Stimulated activated CD8-positive, alpha-beta memory T cell treated with anti-CD3 and anti-CD28 coated beads, Interleukin-2, amount 100 ng/mL, for 48 hours (primary cell): ENCODE measurements at places on chromosomes 6 and 20.

DNA sequence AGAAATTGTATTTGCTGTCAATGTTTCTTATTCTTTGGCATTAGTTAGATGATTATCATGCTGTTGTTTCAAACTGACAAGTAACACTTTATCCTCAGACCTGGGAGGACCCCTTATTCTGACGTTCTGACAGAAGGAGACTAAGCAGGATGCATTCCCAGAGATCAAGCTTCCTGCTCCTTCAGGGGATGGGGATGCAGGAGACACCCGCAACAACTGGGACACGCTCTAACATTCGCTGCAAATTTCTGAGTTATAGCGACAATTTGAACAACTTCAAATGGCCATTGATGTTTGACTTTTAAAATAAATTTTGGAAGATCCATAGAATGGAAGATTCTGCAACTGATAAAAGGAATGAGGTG, 69.0 kb upstream of the ZNF184 start:
- DNase-seq, result no peak

DNA sequence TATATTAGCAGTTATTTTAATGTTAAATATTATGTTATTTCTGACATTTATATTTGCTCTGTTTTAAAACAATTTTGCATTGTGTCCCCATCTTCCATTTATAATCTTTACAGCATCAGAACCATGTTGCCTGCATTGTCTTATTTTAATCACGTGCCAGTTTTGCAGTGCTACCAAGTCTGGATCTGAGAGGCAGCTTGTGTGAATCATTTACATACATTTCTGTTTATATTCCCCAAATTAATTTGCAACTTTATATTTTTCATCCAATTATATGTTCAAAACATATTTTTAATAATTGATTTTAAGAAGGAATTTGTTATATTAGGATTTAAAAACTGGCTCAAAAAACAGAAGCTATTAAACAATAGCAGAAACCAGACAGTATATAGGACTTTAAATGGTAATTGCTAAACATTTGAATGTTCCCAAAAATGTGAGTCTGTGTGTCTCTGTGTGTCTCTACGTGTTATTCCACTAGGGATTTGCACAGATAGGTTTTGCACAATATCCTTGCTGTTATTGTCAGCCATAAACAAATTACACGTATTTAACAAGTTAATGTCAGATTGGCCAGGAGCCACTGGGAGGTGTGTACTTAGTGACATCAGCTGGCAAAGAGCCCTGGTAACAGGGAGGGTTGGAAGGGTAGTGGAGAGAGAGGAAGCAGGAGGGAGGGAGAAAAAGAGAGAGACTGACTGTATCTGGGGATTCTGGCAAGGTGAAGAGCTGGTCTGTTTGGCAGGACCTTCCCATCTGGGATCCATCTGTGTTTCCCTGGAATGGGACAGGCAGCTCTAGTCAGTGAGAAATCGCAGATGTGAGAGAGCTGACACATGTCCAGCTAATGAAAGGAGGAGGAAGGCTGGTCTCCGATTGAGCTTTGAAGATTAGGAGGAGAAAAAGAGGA, 72.1 kb downstream of the CBFA2T2 start:
- no peak for DNase-seq

DNA sequence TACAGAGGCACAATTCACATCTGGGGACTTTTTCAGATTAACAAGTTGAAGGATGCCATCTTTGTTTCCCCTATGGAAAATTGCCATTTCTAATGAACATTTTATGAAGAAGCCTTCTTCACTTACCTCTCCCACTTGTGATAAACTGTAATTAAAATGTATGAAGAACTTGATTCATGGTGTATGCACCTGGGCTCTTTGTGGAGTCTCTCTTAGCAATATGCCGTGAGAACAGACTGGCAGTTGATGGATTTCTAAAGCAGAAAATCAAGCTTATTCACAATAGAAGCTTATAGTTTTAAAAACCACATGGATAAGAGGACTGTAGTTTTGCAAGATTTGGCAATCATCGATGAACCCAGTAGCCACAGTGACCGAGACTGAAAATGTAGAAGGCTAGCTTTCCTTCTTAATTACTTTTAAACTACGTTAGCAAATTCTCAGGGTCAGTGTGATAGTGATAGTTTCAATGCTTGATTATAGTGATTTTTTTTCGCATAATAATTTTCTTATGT, 270.6 kb downstream of the PRL start:
- no peak for DNase-seq

GRCh38 chr20:58546756-58547622, 31.8 kb upstream of the APCDD1L start:
- DNase-seq, result no peak

DNA sequence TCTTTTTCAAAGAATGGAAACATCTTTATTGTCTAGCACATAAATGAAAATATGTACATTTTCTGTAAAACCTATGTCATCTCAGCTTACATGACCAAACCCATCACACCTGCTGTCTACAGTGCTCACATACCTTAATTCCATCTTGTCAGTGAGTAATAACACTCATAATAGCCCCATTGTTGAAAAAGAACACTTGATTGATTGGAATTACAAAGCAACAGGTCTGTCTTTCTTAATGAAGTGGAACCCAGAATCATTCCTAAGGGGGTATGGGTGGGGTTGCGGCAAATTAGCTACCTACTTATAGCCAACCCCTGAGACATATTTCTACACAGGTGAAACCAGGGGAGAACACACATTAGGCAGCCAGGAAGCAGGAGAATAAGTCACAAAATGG, 20.2 kb downstream of the ADGRF4 start:
- no peak for DNase-seq

DNA sequence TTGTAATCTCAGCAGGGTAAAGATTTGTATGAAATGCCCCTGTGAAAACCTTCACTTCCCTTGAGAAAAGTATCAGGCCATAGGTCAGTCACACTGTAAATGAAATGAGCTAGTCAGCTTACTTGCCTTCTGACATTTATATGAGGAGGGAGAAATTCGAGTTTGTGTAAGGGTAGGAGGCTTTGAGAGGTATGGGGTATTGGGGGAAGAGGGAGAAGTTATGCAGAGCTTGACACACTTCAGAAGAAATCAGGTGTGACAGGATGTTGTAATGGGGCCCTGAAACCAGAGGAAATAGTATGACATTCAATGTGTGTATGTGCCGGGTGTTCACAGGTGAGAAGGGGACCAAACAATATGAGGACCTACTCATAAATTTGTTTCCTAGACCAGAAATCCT, 64.2 kb upstream of the CCN6 start:
- DNase-seq, result no peak
